ENCODE measurements at places on chromosomes 6 and 20.

DNA sequence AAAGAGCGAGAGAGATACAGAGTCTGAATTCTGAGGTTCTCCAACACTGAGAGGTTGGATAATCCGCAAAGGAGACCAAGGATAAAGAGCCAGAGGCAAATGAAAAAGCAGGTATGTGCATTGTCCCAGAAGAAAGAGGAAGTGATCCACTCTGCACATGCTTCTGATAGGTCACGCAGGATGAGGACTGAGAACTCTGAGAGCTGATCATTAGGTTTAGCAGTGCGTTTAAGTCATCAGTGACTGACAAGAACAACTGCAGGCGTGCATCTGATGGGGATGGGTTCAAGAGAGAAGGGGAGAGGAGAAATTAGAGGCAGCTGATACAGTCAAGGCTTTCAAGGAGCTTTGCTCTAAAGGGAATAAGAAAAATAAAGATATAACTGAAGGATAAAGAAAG is 301.2 kb upstream of the SGK1 start:
- DNase-seq, result no peak

- DNase-seq, result no peak
These were observed 37.8 kb upstream of the CNKSR3 start for GRCh38 chr6:154548130-154548830.

DNA sequence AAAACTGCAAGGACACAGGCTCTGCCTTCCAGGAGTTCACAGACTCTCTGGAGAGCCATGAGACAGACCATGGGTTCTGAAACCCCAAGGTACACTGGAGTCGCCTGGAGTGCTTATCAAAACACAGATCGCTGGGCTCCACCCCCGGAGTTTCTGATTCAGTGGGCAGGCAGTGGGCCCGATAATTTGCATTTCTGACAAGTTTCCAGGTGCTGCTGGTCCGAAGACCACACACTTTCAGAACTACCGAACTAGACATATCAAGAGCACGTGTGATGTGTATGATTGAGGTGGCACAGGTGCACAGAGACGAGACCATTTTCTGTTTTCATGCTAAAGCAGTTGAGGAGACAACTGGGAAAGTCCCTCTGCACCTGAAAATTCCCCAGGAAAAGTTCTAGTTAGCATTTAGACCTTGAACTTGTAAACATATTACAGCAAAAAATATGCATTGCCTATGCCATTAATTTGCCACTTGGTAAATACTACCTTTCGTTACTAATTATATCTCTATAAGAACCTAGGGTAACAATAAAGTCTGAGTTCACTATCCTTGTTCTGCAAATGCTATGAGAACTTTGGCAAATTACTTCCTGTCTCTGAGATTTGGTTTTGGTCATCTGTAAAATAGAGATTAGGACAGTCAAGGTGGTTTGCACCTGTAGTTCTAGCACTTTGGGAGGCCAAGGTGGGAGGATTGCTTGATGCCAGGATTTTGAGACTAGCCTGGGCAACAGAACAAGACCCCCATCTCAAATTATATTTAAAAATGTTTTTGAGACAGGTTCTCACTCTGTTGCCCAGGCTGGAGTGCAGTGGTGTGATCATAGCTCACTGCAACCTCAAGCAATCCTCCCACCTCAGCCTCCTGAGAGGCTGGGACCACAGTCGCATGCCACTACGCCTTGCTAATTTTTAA is 14.3 kb upstream of the PIM1 start:
- DNase-seq, result no peak

DNA sequence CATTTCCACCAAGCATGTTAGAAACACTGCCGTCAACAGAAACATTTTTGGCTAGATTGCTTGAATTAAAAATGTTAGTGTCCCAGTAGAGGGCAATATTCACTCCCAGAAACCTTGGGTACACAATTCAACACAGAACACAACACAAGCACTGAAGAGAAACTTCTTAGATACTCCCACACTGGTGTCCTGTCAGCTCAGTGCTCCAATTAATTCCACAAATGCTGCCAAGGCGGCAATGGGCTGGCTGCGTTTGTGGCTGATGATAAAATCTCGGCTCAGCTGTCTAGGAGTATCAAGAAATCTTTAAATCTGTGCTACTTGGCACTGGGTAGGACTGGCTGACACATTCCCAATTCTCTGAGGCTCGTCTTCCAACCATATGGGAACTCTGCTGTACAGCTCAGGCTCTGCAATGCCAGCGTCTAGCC is 39.3 kb downstream of the BEND3 start:
- DNase-seq, result no peak

DNA sequence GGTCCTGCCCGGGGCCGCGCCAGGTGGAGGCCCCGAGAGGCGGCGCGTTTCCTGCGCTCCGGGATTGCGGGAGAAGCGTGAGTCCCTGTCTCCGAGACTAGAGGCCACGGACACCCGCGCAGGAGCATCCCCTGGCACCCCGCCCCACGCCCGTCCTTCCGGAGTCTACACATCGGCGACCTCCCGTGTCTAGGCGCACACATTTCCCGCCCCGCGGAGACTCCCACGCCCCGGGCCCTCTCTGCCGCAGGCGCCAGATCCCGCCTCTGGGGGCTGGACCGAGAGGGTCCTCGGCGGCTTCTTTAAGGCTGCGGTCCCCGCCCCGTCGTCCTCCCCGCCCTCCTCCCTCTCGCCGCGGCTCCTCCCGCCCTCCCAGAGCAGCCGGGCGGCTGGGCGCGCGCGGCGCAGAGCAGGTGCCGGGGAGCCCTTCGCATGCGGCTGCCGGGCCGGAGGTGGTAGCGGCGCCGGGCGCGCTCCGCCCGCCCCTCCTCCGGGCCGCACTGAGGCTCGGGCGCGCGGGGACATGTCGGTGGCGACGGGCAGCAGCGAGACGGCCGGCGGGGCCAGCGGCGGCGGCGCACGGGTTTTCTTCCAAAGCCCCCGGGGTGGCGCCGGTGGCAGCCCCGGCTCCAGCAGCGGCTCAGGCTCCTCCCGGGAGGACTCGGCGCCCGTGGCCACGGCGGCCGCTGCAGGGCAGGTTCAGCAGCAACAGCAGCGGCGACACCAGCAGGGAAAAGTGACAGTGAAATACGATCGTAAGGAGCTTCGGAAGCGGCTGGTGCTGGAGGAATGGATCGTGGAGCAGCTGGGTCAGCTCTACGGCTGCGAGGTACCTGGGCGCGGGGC is at the start of gene PPP1R14C:
TSS of gene PPP1R14C (plus strand) at position 375 of the 846 bp plus-strand sequence. CDS start at position 524, 149 bp downstream.
- DNase-seq, result peak; percentile 13

DNA sequence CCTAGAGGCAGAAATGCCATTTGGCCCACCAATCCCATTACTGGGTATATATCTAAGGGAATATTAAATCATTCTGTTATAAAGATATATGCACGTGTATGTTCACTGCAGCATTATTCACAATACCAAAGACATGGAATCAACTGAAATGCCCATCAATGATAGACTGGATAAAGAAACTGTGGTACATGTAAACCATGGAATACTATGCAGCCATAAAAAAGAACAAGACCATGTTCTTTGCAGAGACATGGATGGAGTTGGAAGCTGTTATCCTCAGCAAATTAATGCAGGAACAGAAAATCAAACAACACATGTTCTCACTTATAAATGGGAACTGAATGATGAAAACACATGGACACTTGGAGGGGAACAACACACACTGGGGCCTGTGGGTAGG is 458.4 kb downstream of the CD83 start:
- DNase-seq, result no peak

DNA sequence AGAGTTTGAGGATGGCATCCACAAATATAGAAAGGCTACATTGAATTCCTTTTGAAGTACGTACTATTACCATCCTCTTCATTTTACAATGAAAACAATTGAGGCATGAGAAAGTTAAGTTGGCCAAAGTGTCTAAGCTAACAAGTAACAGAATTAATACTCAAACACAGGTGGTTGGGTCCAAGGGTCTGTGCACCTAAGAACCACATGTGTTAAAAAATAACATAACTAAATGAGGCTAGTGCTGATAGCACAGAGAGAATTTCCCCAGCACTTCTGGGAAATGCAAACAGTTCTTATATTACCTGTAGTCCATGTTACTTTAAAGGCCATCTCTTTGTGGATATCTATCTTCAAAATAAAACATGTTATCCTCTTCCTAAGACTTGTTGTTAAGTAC is 10.5 kb upstream of the KHDRBS2 start:
- DNase-seq, result no peak

Measured in NT2/D1 (cell line).